ENCODE measurements at places on chromosomes 4 and X. TPM values are rescaled to one million over a fixed set of nuclear protein-coding genes. Genes with fewer than 3 reads are reported as not detected.

DNA sequence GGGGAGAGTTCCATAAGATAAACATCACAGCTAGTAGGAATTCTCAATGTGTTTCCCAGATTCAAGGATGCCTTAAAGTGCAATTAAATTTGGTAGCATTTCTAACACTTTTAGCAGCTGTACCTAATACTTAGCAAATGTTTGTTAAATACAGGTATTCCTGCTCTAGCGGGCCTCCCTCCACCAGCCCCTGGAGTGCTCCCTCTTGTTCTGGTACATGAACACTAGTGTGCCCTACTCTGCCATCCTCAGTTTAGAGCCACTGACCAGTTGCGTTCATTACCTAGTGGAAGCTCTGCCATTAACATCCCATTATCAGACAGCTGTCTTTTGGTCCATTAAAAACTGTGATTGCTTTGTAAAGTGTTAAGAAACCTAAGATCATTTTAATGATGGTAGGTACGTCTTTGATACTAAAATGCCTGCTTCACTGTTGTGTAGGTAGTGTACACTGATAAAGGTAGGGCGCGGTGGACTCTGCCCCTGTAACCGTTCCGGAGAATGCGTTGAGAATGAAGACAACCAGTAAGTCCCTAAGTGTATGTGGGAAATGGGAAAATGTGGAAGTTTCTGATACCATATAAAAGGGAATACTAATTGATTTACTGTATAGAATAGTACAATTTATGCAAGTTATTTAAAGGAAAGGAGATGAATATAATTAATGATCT is 21.7 kb downstream of the KIAA0232 start:
- H3K4me3 ChIP-seq, result no peak overlapping the region
- no peak overlapping the region for H3K27ac ChIP-seq
- H3K4me1 ChIP-seq, result peaks cover 25% of the 10 kb centered on the region
- no peak for DNase-seq
- H3K27me3 ChIP-seq, result no peaks in the 10 kb centered on the region

DNA sequence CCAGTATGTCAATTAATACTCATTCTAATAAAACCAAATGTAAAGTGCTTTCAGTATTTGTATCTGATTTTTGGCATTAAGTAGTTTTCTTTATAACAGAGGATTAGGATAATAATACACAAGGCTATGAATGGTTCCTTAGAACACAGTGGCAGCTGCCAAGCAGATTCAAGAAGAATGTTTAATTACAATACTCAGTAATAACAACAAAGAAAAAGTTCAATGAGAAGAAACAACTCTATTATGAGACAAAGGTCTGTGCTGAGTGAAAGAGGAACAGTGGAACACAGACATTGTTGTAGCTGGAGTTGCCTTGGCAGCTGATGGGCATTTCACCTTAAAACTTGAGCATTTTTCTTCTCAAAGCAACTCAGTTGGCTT is 502.6 kb upstream of the NR3C2 start:
- H3K36me3 ChIP-seq, result no peaks in the 10 kb centered on the region
- no peaks in the 10 kb centered on the region for H3K4me1 ChIP-seq
- no peak for DNase-seq
- no peaks in the 10 kb centered on the region for H3K27me3 ChIP-seq
- no peak overlapping the region for H3K4me3 ChIP-seq

DNA sequence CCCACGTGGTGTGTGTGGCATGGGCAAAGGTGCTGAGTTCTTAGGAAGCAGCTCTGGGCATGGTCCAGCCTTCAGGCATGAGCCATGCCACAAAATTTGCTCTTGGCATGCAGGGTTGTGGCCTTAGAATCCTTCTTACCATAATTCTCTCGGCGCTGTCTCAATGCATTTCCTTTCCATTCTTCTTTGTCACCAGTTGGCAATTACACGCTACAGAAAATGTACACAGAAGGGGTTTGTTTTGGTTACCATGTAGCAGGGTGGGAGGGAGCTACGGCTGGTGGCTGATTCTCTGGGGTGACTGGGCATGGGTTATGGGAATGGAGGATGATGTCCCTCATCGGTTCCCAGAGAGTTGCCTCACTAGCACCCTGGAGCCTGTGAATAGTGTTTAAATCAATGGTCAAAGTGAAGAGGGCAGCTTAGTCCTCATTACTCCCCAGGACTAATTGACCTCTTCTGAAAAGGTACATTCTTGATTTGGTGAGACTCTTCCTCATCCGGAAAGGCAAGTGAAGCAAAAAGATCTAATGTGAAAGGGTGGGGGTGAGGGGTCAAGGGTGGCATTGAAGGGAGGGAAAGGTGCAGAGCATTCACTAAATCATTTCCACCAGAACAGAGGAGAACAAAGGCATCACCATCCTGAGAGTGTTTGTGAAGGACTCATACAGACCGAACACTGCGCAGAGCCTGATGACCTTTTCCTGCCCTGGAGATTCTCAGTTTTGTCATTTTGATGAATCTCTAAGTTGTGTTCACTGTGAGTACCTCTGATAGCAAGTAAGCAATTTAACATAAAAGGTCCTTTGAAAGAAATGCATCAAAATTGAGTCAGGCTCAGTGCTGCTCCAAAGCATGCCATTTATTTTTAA is 199.8 kb upstream of the SFRP2 start:
- no peak overlapping the region for H3K27ac ChIP-seq
- no peak for DNase-seq
- H3K36me3 ChIP-seq, result no peaks in the 10 kb centered on the region
- peaks cover 41% of the 10 kb centered on the region for H3K27me3 ChIP-seq
- H3K4me3 ChIP-seq, result no peak overlapping the region

- no peaks in the 10 kb centered on the region for H3K27me3 ChIP-seq
- H3K27ac ChIP-seq, result no peak overlapping the region
- H3K4me1 ChIP-seq, result no peaks in the 10 kb centered on the region
- no peak for DNase-seq
Measured at GRCh38 chr4:90943311-90943710, 816.1 kb downstream of the CCSER1 start.

DNA sequence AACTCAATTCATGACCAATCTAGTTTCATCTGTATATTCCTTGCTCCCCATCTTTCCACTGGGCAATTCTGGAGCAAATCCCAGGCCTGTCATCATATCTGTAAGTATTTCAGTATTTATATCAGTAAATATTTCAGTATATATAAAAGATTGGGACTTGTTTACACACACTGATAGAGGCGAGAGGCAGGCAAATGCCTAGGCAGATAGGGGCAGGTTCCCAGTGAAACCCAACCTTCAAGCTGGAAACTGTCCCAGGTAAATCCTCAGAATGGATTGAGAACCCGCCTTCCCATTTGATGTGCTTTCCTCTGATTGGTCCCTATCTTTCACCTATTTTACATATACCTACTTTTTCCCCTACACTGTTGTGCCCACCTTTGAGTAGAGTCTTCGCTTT is 23.8 kb upstream of the TBC1D1 start:
- H3K4me3 ChIP-seq, result no peak overlapping the region
- H3K4me1 ChIP-seq, result peaks cover 10% of the 10 kb centered on the region
- H3K27me3 ChIP-seq, result no peaks in the 10 kb centered on the region
- no peak for DNase-seq
- peaks cover 12% of the 10 kb centered on the region for H3K36me3 ChIP-seq
- H3K27ac ChIP-seq, result no peak overlapping the region

DNA sequence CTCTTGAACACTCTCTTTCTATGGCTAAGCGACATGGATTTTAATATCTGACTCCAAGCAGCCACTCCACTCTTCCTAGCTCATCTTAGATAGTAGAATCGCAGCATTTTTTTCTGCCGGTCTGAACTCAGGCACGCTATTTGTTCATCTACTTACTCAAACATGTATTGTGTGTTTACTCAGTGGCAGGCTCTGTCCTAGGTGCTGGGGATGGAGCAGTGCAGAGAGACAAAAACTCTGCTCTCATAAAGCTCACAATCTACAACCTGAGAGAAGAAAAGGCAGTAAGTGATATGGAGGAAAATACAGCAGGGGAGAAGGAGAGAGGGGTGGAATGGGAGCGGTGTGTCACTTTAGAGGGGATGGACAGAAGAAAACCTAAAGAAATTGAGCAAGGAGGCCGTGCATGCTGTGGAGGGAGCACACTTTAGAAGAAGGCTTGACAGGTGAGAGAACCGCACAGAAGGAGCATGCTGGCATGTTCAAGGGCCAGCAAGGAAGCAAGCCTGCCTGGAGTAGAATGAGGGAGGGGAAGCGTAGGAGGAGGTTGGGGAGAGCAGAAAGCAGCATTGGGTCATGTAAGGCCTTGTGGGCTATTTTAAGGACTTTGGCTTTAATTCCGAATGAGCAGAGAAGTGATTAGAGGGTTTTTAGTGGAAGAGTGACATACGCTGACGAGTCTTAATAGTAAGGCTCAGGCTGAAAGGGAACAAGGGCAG is 132.0 kb downstream of the ANK2 start:
- no peaks in the 10 kb centered on the region for H3K4me1 ChIP-seq
- H3K4me3 ChIP-seq, result no peak overlapping the region
- H3K36me3 ChIP-seq, result no peaks in the 10 kb centered on the region
- no peak overlapping the region for H3K27ac ChIP-seq

DNA sequence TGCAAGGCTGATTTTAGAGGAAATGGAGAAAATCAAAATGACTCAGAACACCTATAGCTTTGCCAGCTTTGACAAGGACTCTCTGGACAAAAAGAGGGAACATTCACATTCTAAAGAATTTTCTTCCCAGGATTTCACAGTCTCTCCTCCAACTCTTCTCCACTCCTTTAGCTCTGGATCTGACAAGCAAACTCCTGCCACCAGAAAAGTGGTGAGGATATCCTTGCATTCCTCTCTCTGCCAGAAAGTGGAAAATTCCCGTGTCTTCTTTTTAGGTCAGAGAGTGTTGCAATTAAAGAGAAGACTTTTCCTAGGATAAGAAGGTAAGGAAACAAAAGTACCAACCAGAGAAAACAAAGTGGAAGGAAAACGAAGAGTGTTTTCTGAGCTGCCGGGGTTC is 16.1 kb upstream of the PDGFRA start:
- H3K4me3 ChIP-seq, result no peak overlapping the region
- peaks cover 6% of the 10 kb centered on the region for H3K4me1 ChIP-seq
- no peak overlapping the region for H3K27ac ChIP-seq
- H3K27me3 ChIP-seq, result peaks cover 6% of the 10 kb centered on the region

GRCh38 chrX:69614886-69615285 is 1.0 kb upstream of the EDA start:
- DNase-seq, result no peak
- no peak overlapping the region for H3K4me3 ChIP-seq
- H3K27me3 ChIP-seq, result peaks cover 45% of the 10 kb centered on the region
- H3K27ac ChIP-seq, result no peak overlapping the region
- no peaks in the 10 kb centered on the region for H3K4me1 ChIP-seq

Gene SSX4
- total RNA-seq, result not detected

Gene SFRP2
- not detected for total RNA-seq

Data from activated T-cell treated with anti-CD3 and anti-CD28 coated beads, Interleukin-2, amount 50 U/mL, for 72 hours (primary cell).